COR-L47 (cell line): ENCODE measurements at places on chromosomes 5 and 9.

GRCh38 chr5:127580731-127581130 is 63.3 kb downstream of the PRRC1 start:
- no peak for DNase-seq

- DNase-seq = no peak
Measured at GRCh38 chr5:132417010-132417439, 47.5 kb downstream of the SLC22A5 start.

DNA sequence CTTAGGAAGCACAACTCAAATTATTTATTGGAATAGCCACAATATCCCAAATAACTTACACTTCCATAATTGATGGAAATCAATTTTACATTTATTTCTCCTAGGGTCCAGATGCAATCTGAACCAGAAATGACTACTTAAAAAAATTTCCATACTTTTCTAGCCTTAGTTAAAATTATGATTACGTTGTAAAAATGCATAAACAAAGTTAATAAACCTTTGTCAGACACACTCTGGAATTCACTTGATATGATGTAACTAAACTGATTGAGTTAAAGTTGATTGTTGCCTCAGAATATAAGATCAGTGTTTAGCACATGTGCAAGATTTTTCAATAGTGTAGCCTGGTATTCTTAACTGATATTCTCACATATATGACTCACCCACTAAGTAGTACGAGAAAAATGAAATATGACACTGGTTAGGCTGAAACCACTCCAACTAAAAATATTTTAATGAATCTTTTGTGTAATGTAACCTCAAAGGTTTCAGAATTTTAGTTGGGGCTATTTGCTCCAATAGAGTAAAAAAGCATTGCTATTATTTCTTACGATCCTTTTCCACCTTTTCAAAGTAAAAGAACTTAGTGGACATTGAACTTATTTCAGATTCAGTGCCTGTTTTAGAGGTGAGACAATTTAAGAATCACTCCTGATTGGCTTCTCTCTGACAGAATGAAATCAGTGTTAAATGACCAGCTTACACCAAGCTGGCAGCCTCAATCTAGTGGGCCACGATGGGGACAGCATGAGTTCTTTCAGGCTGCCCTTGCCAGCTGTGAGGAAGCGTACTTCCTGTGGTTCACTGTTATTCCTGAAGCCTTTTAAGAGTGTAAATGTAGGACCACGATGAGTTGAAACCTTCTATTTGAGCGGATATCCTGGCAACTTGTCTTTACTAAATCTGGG is 277.2 kb upstream of the CDH9 start:
- no peak for DNase-seq

GRCh38 chr9:95333426-95333825 is 15.9 kb upstream of the FANCC start:
- no peak for DNase-seq

DNA sequence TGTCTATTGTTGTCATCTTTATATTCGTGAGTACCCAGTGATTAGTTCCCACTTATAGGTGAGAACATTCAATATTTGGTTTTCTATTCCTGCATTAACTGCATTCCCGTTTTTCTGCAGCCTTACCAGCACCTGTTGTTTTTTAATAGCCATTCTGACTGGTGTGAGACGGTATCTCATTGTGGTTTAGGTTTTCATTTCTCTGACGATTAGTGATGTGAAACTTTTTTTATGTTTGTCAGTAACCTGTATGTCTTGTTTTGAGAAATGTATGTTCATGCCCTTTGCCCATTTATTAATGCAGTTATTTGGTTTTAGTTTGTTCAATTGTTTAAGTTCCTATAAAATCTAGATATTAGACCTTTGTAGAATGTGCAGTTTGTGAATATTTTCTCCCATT is 546.0 kb upstream of the RORB start:
- no peak for DNase-seq

GRCh38 chr9:134366223-134367031 is 40.2 kb downstream of the RXRA start:
- DNase-seq = peak; percentile 98

GRCh38 chr5:14306329-14306815 is 163.2 kb downstream of the TRIO start:
- no peak for DNase-seq

DNA sequence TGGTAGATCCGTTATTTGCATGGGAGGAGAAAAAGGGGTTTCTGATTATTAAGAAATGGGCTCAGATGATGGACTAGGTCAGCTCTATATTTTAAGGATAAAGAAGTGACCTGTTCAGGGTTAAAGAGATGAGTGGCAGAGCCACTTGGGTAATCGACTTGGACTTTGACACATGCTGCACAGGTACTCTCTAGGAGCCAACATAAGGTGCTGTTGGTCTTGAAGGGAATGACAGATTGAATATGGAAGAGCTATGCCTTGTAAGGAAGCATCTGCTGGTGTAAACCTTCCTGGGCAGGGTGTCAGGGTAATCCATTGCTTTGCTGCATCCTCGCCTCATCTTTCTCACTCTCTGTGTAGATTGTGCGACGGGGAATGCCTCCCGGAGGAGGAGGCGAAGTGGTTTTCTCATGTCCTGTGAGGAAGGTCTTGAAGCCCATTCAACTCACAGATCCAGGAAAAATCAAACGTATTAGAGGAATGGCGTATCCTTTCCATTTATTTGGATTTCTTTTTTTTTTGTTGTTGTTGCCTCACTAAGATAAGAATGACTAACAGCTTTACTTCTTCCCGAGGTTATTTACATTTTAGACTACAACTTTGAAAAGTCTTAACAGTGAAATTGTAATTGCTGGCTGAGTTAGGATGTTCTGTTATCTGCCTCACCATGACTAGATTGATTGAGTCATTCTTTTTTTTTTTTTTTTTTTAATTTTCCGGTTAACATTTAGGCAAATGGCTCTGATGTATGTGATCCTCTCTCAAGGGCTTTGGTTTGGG is 41.2 kb downstream of the RCL1 start:
- DNase-seq = no peak

GRCh38 chr9:124789531-124789930 is 12.6 kb downstream of the OLFML2A start:
- DNase-seq = no peak

- no peak for DNase-seq
Measured at GRCh38 chr5:163838738-163839137, 333.3 kb downstream of the MAT2B start.

DNA sequence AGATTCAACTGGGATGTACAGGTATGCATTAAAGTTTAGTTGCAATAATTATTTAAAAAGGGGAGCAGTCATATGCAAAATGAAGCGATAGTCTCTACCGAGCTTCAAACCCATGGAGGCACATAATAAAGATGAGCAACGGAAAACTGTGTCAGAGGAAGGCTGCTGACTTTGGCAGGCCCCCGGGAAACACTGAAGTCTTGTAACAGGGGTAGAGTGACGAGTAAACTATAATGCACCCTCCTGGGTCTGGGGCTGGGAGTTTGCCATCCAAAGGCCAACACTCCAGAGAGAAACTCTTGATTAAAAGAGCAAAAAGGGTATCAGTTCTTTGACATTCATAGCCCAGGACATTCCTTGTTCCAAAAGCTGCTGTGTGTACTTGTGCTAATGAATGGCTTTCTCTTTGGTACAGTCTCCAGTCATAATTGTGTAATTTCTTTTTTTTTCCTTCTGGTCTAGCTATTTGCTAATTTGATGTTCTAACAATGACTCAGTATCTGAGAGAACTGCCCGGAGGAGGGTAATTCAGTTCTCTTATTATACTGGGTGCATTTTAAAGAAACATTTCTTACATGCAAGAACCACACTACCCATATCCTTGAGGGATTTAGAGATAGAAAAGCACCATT is 59.2 kb downstream of the TNC start:
- no peak for DNase-seq

DNA sequence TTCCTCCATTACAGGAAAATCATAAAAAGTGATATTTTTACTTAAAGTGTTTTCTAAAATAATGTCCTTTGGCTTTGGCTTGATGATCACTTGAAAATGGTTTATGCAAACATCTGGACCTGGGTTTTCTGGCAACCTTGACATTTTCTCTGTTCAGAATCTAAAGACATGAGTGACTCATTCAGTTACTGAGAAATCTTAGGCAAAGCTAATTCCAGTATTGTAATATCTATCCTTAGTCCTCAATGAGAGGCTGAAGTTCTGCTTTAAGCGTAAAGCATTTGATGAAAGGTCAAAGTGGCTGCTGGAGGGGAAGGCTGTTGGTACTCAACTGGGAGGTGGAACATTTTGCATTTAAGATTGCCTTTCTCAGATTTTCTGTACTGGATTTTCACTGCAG is 2.3 kb downstream of the MAN2A1 start:
- no peak for DNase-seq

DNA sequence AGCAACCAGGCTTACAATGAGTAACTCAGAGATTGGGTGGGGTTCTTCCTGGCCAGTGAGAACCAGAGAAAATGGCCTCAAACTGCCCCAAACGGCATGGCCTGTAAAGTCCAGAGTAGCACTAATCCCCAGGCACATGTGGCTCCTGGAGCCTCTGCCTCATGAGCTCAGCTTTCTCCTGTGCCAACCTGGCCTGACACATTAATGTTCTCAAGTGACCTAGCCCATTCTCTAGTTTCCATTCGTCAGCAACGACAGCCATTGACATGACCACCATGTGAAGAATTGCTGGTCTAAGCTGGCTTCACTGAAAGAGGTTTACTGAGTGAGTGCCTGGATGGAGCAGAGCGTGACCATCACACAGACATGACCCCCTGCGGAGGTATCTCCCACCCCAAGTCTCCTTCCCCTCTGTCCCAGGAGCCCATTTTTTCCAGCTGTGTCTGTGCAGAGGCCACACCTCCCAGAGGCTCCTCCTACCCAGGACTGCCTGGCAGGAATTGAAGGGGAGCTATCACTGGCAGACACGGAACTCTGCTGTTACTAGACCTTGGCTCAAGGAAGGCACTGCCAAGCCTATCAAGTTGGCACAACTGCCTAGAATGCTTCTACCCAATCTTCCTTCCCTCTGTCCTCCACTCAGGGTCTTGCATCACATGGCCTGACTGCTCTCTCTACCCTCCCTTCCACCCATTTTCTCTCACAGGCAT is 59.0 kb upstream of the BOD1 start:
- no peak for DNase-seq

DNA sequence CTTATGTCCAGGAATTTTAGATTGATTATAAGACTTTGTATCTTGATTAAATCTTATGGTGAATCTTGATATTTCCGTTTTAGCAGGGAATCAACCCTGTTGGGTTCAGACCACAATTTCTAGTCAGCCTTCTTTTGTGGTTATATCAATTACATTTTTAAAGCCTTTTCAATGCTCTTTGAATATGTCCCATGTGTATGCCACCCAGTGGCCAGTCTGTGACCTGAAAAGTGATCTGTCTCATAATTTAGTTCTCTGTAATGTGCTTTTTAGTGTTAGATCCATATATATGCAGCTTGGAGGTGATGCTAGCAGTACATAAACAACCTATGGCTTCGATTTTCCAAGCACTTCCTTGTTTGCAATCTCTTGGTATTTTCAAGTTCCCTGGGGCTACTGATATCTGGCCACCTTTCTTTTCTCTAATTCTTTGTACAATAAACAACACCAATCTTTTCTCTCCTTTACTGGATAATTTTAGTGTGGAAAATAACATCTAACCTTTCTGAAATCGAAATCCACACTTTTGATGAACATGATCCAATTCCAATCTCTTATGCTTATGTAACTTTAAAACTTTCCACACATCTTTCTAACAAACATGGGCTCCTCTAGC is 28.8 kb downstream of the PDE8B start:
- DNase-seq = no peak

- DNase-seq = peak; percentile 46
Measured at GRCh38 chr9:125558453-125559092, 148.4 kb downstream of the MAPKAP1 start.
